Stimulated activated CD8-positive, alpha-beta memory T cell treated with anti-CD3 and anti-CD28 coated beads, Interleukin-15, amount 100 ng/mL, for 1 hour (primary cell): ENCODE measurements at places on chromosomes 16 and 17.

- DNase-seq = no peak
Observed at GRCh38 chr16:8741636-8742035, 55.8 kb downstream of the TMEM186 start.

DNA sequence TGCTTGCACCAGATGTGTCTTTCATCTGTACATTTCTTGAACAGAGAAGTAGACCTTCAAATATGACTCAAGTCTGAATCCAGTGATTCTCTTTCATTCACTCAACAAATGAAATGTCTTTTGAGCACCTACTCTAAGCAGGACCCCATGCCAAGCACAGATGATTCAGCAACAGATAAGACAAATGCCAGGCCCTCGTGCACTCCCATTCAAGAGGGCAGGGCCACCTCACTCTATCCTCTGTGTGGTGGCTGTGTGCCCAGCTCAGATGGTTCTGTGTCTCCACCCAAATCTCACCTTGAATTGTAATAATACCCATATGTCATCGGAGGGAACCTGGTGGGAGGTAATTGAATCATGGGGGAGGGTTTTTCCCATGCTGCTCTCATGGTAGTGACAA lies 74.1 kb upstream of the NKD1 start:
- DNase-seq = no peak

- no peak for DNase-seq
Observed at GRCh38 chr16:74503412-74503811, 82.1 kb upstream of the CLEC18B start.

DNA sequence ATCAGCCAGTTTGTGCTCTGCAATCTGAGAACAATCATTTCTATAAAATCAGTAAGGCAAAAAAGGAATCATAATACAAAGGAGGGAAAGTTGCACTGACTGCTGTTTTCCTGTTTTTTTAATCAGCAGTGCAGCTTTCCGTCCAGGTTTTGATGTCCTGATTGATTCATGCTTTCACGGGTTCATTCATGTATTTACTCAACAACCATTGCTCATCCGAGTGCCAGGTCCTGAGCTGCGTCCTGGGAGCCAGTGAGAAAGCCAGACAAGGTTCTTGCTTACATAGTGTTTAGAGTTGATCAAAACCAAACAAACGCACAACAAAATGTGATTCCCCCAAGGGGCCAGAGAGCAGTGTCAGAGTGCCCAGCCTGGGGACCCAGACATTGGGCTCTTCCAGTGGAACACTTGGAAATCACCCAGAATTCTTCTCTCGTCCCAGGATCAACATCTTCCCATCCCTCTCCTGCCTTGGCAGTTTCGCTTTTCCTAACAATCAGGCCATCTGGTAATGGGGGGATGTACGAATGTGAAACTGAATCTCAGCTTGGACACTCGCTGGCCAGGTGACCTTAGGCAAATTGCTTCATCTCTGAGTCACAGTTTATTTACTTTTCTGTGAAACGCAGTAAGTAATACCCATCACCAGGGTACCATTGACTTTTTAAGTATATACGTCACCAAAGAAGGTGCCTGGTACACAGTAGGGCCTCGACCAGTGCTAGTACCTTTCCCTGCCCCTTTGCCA lies 13.3 kb upstream of the C1QL1 start:
- no peak for DNase-seq

GRCh38 chr17:64441772-64442540 lies 7.0 kb upstream of the MILR1 start:
- no peak for DNase-seq

GRCh38 chr16:68229431-68230175 lies 6.3 kb downstream of the ESRP2 start:
- DNase-seq = no peak

DNA sequence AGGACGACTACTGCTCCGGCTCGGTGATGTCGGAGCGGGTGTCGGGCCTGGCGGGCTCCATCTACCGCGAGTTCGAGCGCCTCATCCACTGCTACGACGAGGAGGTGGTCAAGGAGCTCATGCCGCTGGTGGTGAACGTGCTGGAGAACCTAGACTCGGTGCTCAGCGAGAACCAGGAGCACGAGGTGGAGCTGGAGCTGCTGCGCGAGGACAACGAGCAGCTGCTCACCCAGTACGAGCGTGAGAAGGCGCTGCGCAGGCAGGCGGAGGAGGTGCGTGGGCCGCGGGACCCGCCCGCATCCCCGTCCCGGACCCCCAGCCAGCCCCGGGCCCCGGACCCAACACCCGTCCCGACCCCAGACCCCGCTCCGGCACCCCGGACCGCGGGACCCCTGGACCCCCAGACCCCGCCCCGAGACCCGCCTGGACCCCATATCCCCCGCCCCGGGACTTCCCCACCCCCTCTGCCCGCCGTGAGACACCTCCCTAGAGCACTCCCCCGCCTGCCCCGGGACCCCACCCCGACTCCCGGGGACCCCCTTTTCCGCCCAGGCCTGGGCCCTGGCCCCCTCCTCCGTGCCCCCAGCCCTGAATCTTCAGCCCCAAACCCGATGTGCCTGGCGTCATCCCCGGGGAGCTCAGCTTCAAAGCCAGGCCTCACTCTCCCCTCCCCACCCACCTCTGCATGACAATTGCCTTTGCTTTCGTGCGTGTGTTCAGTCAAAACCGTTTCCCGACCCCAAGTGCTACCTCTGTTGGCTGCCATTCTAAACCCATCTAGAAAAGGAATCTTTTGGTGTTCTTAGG lies 594 bp downstream of the MAPK8IP3 start:
- peak; percentile 23 for DNase-seq

DNA sequence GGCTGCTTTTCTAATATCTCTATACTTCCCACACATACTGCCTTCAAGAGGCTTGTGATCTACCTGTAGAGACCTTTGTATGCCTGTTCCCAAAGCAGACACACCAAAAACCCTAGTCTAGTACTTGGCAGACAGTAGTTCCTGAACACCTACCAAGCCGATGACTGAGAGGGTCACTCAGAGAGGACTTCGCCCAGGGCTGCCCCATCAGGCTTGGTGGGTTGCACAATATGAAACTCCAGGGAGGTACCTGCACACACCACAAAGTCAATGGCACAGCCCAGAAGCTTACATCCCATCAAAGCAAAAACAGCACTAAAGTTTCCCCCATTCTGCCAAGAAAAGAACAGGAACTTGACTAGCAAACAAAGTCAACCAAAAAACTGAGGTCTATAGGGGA lies 30.3 kb downstream of the ASPA start:
- no peak for DNase-seq

DNA sequence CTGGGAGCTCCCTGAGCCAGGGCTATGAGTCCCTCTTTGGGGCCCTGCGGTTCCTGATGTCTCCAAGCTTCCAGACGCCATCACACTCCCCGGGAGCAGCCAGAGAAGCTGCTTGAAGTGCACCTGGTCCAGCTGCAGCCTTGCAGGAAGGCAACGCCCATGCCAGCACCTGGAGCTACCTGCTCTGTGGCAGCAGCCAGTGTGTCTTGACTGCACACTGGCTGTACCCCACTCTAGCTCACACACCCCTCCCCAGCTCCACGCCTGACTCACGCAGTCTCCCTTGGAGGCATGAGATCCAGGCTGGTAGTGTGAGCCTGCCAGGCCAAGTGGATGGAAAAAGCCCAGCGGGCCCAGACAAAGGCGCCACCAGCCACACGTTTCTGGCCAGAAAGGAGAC lies 63.3 kb downstream of the USP32 start:
- DNase-seq = no peak

GRCh38 chr16:58026139-58026704 lies 668 bp downstream of the MMP15 start:
- DNase-seq = no peak

DNA sequence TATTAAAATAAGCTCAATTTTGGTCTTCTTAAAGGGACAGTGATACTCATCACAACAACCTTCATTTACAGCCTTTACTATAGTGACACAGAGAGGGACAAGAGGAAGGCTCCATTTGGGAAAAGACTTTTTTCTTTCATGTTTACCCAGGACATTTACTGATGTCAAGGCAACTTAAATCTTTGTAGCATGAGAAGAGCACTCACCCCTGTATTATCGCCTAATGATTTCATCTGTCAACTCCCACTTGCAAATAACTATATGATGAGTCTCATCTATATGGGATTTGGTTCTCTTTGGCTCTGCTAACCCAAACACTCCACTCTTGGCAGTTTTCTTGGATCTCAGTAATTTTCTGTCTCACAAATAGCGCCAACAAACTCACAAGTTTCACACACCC lies 24.1 kb downstream of the BLMH start:
- DNase-seq = no peak

DNA sequence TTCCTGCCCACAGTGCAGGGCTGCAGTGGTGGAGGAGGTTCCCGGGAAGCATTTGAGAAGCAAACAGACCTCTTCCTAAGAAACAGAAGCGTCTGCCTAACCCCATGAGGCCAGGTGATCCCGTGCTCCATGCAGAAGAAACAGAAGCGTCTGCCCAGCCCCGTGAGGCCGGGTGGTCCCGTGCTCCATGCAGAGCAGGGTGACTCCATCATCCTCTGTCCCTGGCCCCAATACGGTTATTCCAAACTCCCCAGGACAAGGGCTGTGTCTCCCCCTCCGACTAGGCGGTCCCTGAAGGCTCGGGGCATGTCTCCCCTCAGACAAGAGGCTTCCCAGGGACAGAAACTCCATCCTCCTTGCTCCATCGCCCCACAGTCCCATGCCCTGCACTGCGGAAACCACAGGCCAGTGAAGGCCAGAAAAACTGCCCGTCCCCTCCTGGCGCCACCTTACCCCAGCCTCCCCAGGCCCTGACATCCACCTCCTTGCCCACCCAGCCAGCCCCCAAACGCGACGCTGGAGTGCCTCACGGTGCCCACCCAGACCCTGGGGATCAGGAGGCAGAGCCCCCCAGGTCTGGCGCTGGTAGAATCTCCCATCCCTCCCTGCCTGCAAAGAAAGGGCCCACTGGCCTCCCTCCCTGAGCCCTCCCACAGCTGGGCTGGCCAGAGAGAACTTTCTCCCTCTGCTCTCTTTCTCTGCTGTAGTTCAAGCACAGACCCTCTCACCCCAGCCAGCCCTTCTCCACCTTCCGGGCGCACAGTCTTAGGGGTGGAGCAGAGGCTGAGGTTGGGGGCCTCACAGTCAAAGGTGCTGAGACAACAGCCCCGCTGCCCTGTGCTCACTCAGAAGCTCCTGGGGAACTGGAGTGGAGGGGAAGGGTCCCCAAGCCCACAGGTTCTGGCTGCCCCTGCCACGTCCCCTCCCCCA lies 30.6 kb upstream of the KRT17 start:
- no peak for DNase-seq

DNA sequence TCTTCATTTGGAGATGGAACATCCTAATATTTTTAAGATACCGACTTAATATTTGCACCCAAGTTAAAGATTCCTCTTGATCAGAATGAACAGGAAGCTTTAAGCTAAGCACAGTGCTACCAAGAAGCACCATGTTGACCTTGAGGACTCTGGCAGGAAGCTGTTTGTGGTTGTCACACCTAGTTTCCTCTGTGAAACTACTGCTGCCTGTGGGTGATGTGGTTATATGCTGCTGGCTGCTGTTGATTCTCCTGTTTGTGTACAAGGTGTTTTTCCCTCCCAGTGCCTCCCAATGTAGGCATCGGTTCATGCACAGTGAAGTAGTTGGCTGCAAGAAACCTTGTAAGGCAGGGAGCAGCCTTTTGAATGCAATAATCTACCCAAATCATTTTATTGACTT lies 23.4 kb downstream of the RBL2 start:
- DNase-seq = peak; percentile 43

DNA sequence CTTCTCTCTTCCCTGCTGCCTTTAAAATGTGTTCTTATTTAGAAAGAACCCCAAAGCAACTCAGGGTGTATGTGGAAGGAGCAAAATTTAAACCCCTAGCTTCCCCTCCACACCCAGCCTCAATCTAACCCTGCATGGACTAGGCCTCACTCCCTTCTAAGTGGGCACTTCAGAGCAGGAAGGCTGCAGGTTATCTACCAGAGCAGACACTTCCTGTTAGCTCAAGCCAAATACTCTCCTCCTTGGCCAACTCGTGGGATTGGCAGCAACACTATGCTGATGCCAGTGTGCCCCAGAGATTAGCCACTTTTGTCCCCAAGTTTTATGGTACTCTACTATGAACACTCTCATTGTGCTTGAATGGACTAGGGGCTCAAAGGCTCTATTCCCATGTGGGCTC lies 35.6 kb downstream of the CCDC42 start:
- no peak for DNase-seq

DNA sequence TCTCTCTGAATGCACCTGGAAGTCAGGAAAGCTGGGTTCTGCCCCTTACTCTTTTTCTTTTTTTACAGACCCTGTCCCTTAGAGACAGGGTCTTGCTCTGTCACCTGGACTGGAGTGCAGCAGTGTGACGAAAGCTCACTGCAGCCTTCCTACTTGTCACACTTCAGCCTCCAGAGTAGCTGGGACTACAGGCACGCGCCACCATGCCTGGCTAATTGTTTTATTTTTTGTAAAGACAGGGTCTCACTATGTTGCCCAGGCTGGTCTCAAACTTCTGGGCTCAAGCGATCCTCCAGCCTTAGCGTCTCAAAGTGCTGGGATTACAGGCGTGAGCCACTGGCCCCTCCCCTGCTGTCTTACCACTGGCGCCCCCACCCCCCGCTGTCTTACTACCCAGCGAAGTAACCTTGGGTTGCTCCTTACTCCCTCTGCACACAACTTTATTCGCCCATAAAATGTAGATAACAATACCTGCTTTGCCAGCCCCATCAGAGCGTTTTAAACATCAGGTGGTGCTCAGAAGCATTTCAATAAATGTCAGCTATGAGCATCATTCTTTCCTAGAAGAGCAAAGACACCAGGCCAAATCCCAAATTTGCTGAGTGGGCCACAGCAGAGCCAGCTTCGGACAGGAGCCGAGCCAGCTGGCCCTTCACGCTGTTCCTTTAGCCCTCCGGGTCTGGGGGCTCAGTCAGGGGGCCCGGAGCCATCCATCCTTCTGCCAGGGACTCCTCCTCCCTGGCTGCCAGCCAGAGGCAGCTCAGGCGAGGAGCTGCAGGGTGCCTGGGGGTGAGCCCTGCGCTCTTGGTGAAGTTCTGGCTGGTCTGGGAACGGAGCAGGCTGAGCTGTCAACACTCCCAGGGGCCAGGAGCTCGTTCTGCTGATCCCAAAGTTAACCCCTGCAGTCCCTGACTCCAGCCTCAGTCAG lies 24.4 kb downstream of the SRL start:
- DNase-seq = no peak

DNA sequence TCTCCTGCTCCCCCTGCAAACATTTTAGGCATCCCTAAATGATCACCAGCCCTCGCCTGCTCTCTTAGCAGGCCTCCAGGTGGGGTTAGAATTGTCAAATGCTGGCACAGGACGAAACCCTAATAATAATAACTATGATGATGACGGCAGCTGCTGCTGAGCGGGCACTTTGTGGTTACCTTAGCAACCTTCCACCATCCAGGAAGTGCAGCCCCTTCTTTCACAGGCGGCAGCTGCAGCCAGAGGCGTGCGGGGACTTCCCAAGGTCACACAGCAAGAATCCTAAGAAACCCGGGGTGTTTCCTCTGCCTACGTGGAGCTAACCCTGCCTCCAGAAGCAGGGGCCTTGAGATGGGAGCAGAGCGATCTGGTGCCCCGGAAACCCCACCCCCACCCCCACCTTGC lies 22.4 kb upstream of the EIF1 start:
- no peak for DNase-seq
